ENCODE measurements at places on chromosomes 1 and 21.

GRCh38 chr1:201906336-201906735 lies 17.6 kb downstream of the SHISA4 start:
- no peak for DNase-seq

- DNase-seq: no peak
Observed at GRCh38 chr21:37862536-37862935, 53.7 kb downstream of the KCNJ6 start.

DNA sequence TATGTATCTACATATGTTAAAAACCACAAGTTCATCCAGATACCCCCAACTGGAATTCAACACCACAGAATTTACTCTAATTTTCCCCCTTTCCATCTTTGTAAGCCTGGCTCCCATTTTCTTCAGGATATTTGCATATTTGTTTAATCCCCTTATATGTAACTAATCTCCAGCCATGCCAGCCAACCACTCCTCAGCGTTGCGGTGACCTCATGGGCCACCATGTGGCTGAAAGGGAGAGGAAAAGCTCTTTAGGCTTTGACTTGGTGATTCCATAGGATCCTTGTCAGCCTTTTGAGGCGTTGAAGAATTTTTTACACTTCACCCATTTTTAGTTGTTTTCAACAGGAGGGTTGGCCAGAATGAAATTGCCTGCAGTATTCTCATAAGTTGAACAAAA lies 10.0 kb downstream of the CLDN19 start:
- DNase-seq: no peak

DNA sequence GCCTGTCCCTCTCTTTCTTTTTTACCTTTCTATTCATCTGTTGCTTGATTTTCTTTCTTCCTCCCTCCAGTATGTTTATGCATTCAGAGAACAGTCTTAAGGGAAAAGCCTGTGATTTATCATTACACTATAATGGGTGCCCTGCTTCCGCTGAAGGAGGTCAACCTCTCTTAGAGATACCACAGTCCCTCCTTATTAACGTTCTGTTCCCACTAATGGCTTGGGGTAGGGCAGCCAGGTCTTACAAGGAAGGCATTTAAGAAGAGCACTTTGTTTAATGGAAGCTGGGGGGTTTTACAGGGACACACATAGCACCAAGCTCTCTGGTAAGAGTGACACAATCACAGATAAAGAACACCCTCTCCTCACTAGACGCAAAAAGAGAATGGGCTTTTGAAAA lies 523.5 kb downstream of the NUF2 start:
- no peak for DNase-seq

DNA sequence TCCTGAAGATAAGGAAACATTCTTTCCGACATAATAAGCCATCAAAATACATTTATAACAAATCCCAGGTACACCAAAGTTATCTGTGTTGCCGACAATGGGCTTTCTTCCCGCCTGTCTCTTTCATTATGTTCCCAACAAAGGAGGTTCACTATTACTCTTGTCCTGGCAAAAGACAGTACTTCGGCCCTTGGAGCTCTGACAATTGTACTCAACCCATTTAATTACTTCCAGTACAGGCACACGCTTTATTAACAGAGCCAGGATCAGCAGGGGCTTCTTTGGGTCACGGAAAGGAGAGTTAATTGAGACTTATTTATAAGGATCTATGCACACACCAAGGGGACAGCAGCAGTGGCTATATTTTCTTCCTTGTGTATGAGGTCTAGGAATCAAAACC lies 46.6 kb upstream of the DUSP10 start:
- no peak for DNase-seq

DNA sequence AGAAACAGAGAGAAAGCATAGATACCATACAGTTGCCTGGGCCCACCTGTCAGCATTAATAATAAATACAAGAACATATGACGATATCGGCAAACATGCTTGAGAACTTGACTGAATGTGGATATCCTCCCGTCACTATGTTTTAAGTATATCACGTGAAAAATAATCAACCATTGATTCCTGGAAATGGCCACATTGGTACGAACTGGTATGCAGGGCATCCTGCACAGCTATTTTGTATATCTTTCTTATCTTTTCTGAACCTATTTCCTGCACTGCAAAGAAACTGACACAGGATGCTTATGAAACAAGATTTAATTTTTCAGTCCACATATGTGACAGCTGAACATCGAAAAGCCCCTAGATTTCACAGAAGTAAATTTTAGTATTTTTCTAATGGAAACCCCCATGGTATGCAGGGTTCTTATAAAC lies 22.8 kb upstream of the RGS1 start:
- DNase-seq: no peak

Data from stimulated activated naive CD4-positive, alpha-beta T cell (primary cell).